GM04504 (cell line): ENCODE measurements at places on chromosomes 6 and 20.

DNA sequence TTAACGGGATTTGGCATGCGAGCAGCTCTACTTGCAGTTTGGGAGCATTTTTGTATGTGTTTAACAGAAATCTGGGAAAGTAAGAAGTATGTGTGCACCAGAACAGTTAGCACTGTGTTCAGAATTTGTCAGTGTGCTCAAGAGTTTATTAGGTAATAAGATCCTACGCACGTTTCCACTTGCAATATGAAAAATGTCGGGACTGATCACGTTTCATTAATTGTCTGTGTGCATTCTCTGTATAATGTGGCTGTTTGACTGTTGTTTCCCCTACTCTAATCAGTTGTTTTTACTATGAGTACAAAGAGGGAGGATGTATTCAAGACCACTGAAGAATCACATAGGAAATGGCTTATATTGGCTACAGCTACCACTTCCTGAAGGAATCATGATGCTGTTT is 349.7 kb upstream of the POU3F2 start:
- DNase-seq: no peak

GRCh38 chr20:18545566-18545965 is 21.7 kb upstream of the SMIM26 start:
- no peak for DNase-seq

GRCh38 chr20:61099806-61100205 is 152.3 kb upstream of the CDH4 start:
- DNase-seq: no peak

GRCh38 chr6:36688739-36689075 is 8.9 kb upstream of the RAB44 start:
- DNase-seq: no peak

DNA sequence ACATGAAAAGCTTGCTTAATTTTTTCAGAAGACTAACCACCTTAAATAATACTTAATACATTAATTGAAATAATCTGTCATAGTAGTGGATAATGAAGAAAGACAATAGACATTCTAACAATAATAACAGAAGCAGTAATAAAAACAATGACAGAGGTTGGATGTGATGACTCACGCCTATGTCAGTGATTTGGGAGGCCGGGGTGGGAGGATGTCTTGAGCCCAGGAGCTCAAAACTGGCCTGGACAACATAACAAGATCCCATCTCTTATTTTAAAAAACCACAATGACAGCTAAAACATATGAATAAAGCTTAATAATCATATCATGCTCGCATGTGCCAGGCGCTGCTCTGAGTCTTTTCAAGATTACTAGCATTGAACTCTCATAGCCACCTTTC is 105.5 kb downstream of the IPCEF1 start:
- DNase-seq: no peak

GRCh38 chr6:26225848-26226578 is 138.8 kb downstream of the HFE start:
- no peak for DNase-seq

DNA sequence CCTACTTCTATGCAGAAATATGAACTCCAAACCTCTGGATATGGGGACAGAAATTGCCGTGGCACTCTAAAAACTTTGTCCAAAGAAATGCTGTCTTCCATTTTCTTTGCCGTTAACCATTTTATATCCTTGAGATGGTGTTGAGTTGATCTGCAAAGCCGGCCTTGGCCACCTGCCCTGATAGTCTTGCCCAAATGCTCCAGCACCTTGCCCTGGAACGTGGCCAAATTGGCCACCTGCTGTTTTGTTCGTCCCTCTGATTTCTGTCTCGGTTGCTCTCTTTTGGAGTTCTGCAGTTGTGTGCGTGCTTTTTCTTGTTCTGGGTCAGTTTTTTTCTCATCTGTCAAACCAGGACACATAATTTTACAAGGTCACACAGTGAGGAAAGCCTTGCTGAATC is 239.7 kb upstream of the GMDS start:
- no peak for DNase-seq

- peak; percentile 94 for DNase-seq
Measured at GRCh38 chr6:37242429-37243052, 15.0 kb upstream of the TBC1D22B start.

DNA sequence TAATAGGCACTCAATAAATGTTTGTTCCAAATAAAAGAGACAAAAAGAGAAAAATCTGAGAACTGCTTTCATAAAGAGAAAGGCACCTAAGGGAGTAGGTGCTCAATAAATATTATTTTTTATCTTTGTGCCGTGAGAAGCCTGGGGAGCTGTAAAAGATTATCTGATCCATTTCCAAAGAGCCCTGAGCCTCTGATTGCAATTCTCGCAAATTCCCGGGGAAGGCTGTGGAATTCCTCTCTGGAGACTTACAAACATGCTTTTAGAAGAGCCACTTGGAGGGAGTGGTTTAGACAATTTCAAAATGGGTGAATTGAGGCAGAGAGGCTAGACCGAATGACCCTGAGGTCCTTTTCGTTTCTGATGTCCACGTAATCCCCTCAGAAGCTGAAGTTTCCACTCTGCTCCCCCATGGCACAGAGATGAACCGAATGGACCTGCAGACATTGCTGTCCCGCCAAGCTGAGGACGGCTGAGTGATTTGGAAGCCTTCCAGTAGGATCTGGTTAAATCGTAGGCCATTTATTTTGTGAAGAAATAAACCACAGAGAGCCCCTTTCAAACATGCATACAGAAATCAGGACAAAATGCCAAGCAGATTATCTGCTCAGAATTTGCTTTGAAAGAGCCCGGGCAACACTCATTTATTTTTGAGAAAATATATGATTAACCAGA is 77.8 kb downstream of the PKHD1 start:
- no peak for DNase-seq

DNA sequence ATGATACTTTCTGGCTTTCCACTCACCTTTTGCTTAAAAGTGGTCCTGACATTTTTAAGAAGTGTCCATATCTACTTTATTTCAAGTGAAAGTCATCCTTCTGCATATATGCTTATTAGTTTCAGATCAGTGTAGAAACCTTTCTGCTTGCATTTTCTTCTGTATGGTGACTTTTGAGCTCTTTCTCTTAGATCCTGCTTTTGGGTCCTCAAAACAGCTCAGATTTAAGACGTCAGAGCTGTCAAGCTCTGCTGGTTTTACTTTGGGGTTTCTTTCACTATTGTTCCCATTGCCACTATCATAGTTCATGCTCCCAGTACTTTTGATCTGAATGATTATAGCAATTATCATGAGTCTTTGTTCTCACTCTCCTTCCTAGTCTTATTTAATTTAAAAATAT is 41.7 kb downstream of the BCKDHB start:
- no peak for DNase-seq
